SW480 (cell line): ENCODE measurements at places on chromosomes 5 and 9.

DNA sequence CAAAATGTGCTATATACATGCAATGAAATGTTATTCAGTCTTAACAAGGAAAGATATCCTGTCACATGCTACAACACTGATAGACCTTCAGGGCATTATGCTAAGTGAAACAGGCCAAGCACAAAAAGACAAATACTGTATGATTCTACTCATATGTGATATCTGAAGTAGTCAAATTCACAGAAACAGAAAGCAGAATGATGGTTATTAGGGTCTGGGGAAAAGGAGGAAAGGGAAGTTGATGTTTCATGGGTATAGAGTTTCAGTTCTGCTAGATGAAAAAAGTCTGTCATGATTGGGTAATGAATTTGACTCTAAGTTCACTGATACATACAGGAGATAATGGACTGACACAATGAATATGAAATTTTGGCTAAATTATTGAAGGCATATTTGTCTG lies 11.2 kb upstream of the RIC1 start:
- DNase-seq = no peak

GRCh38 chr5:124662181-124662781 lies 84.2 kb downstream of the ZNF608 start:
- peak; percentile 84 for DNase-seq

DNA sequence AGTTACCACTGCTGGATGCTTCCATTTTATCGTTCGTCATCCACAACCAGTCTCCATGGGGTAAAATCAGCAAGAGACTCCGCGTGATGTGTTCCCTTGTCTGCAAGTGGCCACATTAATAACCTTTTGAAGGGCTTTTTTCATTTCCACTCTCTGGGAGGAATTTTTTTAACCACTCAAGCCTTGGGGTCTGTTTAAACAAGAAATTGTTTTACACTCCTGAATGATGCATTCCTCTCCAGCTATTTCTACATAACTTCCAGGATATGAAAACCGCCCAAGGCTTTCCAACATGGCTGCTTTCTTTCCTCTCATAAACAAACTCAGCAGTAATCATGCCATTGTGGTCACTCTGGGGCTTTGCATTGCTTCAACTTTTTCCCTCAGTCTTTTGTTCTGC lies 217.2 kb upstream of the DAPK1 start:
- no peak for DNase-seq

DNA sequence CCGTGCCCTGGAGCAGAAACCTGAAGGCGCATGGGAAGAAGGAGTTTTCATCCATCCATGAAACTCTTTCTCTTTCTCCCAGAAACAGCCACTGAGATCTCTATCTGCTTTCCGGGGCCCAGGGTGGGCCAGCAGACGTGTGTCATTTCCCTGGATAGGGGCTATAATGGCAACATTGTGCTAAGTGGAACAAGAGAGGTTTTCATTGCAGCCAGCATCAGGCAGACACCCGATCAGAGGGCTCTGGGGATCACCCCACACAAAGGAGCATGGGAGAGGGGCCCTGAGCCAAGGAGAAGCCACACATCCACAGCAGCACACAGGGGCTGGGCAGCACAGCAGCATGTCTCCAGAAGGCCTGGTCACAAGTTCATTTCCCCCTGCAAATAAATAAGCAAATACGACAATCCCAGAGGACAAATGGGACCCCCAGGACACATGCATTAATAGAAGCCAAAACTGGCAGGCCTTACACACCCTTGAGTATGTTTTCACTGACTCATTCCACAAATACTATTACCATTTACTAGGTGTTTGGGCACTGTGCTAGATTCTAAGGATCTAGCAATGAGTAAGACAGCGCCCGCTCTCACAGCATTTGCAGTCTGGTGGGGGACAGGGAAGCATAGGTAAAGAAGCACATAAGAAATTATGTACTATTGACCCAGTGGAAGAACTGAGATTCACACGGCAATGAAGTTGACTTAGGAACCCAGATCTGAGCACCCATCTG lies 4.3 kb upstream of the AFAP1L1 start:
- DNase-seq = no peak

DNA sequence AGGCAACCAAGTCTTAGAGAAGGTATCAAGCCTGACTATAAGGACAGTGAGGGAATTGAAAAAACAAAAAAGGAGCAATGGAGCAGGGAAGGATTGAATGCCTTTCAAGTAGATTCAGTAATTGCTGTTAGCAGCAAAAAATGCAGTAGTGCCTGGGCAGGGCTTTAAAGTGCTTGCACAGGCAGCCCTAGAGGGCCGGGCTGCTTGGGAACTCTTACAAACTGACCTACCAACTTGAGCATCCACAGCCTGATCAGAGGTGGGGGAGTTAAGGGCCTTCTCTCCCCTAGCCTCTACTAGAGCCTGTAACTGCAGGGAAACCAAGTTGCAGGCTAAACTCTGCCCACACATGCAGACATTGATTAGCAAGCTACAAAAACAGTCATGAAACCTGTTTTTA lies 19.4 kb downstream of the FXN start:
- DNase-seq = no peak

DNA sequence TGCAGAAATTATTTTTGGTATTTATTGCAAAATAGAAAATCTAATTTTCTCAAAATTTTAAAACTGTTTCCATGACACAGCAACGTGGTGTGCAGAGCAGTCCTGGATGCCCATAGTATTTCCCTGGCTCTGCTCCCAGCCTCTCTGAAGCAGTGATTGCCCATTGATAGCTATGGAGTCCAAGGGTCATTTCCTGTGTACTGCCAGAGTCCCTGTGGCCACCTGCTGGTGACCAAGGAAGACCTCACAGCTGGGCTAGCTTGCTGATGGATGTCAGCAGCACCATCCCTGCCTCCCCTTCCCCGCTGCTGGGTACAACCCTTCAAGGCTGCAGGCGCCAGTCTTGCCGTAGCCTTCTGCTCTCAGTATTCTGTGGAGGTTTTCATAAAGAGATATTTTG lies 184.1 kb downstream of the DIRAS2 start:
- DNase-seq = peak; percentile 61

- no peak for DNase-seq
Observed at GRCh38 chr5:55713871-55714270, 1.7 kb upstream of the SLC38A9 start.

DNA sequence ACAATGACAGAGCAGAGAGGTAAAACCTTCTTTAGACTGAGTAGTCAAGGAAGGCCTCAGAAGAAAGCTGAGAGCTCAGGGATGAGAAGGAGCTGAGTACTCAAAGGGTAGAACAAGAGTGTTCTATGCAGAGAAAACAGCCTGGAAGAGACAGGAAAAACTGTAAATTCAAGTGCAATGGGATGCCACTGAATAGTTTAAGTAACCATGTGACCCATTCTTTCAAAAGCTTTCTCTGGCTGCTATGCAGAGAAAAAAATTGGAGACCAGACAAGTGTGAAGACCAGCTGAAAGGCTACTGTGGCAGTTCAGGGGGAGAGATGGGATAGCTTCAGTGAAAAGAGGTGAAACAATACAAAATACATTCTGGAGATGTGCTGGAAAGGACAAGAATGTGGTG lies 61.3 kb upstream of the RNF38 start:
- no peak for DNase-seq

DNA sequence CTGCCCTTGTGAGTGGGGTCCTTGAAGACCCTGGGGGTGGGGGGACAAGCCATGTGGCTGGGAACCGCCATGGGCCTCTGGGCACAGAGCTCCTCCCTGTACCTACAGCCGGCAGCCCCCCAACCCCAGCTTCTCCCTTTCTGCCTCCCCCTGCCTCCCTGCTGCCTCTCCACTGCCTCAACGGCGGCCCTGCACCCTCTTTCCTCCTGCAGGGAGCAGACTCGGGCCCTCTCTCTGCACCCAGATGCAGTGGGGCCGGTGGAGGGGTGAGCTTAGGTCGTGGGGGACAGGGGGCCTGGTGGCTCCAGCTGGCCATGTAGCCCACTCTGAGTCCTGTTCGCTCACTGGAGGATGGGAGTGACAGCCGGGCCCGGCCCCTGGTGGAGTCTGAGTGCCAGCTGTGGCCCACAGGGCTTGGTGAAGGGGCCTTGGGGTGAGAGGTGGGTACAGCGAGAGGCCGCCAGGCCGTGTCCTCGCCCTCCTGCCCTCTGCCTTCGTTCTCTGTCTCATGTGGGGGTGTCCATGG lies 139.3 kb upstream of the COL5A1 start:
- no peak for DNase-seq

DNA sequence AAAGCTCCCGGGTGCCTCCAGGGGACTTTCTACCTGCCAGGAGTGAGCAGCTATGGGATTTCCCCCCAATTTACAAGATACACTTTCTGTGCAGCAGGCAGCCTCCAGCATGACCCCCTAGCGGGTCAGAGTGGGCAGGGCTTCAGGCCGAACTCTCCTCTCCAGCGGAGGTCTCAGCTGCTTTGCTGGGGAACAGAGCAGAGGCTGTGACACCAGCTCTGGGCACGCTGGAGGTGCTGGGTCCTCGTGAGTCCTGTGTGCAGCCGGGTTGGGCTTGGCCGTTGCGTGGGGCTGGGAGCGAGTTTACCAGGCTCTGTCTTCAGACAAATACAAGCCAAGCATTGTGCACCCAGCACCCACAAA lies 2.9 kb downstream of the NRARP start:
- DNase-seq = no peak

DNA sequence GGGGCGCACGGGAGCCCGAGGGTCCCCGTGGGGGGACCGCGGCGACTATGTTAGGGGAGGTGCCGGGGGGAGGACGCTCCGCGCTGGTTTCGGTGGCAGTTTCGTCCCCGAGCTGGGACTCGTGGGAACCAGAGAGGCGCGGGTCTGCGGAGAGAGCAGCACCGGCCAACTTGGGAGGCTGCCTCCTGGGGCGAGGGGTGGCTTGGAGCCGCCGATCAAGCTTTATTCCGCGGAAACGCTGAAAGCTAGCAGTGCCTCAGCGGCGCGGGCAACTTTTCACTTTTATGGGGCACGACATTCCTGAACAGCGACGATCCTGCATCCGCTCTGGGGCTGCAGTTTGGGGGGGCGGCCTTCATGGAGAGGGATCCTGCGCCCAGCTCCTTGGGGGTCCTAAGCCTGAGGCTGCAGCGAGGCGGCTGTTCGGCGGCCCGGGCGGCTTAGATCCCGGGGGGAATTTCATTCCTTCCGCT lies 369 bp downstream of the OCLN start:
- DNase-seq = peak; percentile 51

DNA sequence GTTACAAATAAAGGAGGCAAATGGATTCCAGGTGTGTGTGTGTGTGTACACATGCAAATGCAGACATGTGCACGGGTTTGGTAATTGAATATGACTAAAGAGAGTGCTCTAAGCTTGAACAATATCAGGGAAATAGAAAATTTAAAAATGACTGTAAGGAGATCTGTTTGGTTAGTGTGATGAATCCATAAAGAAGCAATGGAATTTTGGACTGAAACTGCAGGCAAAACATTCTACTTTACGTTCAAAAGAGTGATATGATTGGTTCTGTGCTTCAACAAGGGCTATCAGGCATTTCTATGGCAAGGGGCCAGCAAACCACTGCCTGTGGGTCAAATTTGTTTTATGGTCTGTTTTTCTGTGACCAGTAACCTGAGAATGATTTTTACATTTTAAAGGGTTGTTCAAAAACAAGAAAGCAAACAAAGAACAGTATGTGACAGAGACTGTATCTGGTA lies 332.8 kb upstream of the KLF9 start:
- DNase-seq = no peak

DNA sequence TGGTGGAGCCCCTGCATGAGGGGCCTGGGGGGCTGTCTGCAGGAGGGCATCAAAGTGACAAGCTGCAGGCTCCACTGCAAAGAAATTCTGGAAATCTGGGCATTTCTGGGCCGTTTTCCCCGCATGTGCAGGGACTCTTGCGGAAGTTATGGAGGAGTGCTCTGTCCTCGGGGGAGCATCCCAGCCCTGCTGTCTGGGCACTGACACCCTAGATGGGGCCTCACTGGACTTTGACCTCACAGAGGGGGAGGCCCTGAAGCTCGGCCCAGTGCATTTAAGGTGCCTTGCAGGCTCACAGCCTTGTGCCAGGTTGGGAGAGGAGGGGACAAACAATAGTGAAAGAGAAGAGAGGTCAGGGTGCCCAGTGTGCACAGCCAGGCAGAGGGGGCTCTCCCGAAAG lies 35.4 kb downstream of the LHX3 start:
- DNase-seq = no peak

- DNase-seq = no peak
Observed at GRCh38 chr5:55866485-55866884, 15.3 kb downstream of the IL31RA start.

DNA sequence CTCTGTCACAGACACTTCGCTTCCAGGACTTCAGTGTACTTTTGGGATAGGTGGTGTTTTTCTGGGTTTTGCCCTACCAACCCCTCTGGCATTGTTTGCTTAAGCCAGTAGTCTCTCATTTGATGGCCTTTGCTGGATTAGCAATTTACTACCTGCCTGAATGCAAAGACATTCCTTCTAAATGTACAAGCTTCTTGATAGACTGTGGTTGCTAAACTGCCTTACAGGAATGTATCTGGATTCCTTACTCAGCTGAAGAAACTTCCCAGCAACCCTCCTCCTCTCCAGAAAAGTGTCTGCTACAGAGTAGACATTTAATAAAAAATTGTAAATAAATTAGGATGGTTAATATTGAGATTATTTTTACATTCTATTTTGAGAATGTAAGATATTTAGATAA lies 1916.7 kb downstream of the EFNA5 start:
- no peak for DNase-seq

GRCh38 chr9:115808695-115809094 lies 344.9 kb upstream of the PAPPA start:
- DNase-seq = no peak

DNA sequence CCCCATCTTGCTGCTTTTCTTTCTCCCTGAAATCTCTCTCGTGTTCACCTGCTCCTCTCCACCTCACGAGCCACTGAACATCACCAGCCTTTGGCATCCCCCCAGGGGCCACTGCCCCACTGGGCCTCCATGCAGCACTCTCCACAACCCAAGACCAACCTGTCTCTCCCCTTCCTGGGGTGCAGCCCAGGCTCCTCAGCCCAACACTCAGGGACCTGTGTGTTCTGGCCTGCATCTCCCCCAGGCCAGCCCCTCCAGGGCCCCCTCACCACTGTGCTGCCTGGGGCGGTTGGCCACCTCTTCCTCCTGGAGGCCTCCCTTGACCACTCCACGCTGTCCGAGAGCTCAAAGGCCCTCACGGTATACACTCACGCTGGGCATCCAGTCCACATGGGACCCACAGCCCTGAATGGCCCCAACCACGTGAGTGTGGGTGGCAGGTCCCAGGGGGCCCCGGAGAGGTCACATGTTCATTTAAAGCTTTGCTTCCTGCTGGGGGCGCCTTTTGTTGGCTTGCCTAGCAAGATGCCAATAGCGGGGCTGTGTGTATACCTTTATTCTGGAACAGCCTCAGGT lies 453 bp upstream of the DOK3 start:
- no peak for DNase-seq

DNA sequence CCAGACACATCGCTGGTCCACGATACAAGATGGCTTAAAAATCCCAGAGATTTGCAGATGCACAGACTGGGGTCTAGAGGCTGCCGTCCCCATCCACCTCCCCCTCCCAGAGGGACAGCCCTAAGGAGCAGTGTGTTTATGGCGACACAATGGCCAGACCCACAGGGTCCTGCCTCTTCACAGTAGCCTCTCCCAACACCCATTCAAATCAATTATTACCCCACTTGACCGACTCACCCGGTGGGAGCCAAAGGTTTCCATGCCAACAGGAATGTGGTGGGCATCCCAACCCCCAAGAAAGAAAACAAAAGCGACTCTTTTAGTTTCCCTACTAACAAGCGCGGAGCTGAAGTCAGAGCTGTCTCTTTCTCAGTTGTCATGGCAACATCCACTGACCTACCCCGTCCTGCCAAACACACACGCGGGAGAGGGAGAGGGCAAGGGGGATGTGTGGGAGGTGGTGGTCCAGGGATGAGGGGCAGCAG lies 209.0 kb downstream of the TTLL11 start:
- DNase-seq = no peak

GRCh38 chr9:22170990-22171670 lies 162.0 kb upstream of the CDKN2B start:
- DNase-seq = no peak
